ENCODE measurements at places on chromosomes 13 and 19.

- DNase-seq = no peak
These were observed 202.4 kb upstream of the EDNRB start for GRCh38 chr13:78121001-78121400.

DNA sequence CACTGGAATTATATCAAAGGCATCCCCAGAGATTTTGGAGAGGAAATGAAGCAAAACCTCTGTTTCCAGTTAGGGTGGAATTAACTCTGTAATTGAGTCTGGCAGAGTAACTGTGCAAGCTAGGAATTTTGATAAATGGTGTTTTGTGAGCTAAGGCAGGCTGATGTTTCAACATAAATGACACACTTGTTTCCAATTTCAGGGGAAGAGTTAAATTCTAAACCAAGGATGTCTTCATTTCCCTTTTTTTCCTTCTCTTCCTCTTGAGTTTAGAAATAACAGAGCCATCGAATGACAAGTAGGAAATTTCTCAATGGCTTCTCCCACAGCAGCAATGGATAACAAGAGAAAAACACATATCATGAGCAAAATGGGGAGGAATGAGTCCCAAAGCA lies 131.2 kb downstream of the IRS2 start:
- no peak for DNase-seq

GRCh38 chr13:70714993-70715392 lies 606.7 kb upstream of the KLHL1 start:
- DNase-seq = no peak

DNA sequence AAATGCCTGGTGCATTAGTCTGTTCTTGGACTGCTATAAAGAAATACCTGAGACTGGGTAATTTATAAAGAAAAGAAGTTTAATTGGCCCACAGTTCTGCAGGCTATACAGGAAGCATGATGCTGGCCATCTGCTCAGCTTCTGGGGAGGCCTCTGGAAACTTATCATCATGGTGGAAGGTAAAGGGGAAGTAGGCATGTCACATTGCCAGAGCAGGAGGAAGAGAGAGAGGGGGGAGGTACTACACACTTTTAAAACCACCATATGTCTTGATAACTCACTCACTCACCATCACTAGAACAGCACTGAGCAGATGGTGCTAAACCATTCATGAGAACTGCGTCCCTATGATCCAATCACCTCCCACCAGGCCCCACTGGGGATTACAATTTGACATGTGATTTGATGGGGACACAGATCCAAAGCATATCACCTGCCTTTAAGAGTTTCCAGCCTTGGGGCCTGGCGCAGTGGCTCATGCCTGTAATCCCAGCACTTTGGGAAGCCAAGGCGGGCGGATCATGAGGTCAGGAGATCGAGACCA lies 219.0 kb downstream of the KATNAL1 start:
- no peak for DNase-seq

DNA sequence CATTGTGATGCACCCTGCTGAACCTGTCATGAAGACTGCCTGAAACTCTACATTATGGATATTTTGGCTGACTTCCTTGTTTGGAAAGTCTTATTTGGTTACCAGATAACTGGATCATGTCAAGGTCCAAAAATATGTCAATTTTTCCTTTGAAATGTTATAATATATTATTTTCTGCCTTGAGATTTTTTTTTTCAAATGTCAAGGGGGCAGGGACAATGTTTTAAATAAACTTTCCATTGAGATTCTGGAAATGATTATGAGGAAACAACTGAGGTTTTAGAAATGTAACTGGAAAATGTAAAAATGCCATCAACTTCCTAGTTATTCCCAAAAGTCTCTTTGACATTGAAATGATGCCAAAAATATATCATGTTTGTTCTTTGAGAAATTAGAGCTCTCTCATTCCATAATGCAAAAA lies 117.0 kb downstream of the RFC3 start:
- no peak for DNase-seq
